ENCODE measurements at places on chromosomes 1 and 21.

DNA sequence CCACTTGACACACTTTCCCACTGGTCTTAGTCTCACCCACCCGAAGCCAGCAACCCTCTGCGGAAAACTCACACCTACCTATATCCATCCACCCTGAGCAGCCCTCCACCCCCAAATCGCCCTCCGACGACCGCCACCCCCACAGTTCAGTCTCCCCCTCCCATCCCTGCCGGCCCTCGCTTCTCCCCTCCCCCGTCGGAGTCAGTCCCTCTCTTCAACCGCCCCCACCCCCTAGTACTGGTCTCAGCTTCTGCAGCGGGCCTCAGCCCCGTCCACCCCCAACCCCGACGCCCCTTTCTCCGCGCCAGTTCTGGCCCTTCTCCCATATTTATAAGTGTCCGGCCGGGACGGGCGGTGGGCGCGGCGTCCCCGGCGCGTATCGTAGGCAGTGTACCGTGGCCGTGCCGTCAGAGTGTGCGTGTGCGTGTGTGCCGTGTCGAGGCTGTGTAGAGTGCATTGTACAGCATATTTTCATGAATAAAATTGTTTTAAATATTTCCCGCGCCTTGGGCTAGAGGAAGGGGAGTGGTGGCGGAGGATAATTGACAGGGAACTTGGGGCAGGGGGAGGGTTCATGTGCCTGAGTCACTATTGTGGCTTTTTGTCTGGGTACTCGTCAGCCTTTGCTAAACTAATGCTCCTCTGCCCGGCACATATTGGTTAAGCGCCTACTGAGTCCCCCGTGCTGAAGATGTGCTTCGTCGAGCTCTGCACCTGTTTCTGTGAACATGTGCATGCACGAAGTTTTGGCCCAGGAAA is 22.0 kb downstream of the FOXO6 start:
- DNase-seq, result peak; percentile 52

DNA sequence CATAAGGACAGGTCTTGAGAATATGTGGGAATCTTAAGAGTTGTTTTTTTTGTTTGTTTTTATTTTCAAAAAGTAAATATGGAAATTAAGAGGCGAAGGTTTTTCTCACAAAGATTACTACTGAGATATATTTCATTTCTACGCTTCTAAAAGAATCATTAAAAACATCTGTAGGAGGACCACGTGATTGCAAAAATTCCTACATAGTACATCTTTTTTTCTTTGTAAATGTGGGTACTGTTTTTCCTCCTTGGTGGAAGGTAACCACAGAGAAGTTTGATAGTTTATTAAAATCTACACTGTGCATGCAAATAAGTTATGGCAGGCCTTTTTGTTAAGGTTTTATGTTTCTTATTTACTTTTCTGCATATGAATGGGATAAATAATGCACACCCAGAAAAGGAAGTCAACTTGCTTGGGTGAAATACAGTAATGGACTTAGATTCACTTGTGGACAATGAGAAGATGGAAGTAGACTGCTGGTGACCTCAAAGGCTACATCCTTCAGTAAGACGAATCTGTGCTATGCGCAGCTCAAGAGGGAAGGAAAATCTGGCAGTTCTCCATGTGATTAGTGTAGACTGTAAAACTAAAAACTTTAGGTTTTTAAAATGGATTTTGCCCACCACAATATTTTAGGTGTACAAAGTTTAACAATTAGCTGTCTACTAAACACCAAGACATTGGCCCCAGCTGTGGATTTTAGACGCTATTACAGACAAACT is 2.0 kb downstream of the AK5 start:
- peak; percentile 31 for DNase-seq

DNA sequence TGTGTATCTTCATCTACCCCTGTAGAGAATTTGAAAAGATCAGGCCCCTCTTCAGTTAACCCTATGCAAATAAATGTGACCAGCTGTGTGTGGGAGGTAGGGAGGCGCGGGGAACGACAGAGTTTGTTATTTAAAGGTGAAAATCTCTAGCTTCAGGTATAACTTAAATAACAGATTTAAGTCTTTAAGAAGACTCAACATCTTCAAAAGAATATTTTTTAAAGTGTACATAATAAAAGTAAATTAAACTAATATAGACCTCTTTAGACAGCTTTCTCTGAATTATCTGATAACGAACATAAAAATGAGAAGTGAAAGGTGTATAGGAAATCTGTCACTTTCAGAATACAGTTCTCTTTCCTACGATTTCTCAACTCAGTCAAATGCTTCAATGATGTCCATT is 16.0 kb downstream of the ANGPTL3 start:
- DNase-seq, result no peak

- DNase-seq, result no peak
These were observed 29.5 kb downstream of the L1TD1 start for GRCh38 chr1:62224182-62224581.

DNA sequence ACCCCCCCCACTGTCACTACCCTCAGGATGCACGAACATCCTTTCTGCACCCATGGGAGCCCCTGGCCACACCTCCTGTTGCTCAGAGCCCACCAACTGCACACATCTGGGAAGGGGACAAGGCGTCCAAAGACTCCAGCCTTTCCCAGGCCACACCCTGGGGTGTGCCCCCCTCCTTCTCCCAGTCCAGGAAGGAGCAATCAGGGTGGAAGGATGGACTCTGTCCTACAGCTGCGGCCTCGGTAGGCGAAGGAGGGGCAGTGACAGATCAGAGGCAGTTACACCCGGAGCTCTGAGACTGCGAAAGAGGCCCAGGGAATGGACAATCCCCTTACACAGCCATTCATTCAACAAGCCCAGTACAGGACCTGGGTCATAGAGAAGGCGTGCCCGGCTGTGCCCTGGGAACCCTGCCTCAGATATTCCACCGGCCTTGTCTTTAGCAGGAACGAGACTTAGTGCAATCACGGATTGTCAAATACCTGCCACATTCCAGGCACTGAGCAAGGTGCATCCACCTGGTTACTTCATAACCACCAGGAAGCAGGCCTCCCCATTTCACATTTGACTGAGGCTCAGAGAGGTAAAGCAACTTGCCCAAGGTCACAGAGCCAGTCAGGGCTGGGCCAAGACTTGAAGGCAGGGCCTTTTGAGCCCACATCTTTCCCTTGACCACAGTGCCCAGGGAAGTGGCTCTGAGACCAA is 9.4 kb downstream of the HSPG2 start:
- DNase-seq, result peak; percentile 66

DNA sequence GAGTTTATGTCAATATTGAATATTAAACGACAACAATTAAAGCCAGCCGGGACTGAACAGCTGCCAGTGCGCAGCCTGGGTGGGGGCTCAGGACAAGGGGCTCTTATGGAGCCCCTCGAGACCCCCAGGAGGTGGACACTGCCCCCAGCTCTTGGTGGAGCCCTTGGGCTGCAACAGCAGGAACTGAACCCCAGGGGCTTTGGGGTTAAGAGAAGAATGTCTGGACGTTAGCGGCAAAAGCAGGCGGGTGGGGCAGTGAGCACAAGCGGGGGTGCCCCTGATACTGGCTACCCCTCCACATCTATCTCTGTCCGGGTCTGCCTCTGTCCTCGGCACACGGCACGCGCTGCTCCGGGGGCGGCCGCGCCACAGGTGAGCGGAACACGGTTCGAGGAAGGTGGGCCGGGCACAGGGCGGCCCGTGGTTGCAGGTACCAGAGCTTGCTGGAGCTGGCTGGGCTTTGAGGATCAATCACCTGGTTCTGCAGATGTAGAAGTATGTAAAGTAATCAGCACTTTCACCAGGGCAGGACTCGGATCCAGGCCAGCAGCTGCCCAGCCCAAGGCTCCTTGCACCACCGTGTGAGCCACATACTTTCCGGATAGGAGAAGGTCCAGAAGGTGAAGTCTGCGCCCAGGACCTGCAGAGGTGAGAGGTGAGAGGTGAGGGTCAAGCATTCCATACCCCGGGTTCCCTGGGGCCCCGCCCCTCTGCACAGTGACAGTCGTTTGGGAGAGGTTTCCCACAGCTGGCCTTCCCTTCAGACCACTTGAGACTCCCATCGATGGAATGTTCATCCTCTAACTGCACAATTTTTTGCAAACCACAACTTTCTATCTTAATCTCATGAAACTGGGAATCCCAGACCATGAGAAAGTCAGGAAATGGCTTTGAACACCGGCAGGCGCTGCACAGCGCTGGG is 12.4 kb upstream of the POFUT2 start:
- DNase-seq, result peak; percentile 87

GRCh38 chr1:85707267-85707989 is 805 bp downstream of the ZNHIT6 start:
- DNase-seq, result no peak

GRCh38 chr1:192615055-192615454 is 20.9 kb upstream of the RGS13 start:
- DNase-seq, result no peak

DNA sequence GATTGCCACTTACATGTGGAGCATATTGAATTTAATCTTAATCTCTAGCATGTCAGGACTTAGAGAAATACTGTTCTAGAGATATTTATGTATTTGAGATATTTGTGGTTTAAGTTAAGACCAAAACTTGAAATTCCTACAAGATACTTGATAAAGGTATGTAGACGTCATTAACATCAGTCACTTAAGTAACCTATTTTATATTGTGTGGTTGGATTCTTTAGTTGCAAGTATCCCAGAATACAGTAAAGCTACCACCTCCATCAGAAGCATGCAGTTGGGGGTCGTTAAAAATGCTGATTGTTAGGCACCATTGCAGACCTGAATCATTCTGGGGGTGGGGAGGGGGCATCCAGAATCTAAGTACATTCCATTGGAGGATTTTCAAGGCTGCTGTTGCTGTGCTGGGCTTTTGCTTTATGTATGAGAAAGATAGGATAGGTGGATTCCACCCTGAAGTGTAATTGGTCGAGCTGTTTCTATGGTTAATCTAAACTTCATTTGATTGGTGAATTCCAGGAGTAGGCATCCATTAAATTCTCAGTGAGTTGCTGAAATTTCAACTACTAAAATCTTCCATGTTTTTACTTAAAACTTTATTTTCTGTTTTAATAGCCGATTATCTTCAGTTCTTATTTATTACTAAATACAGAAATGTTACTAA is 4.0 kb downstream of the H3-3A start:
- no peak for DNase-seq

GRCh38 chr1:34052565-34052964 is 112.5 kb downstream of the CSMD2 start:
- no peak for DNase-seq

- DNase-seq, result no peak
These were observed 19.5 kb upstream of the CYP4X1 start for GRCh38 chr1:47003896-47004403.

DNA sequence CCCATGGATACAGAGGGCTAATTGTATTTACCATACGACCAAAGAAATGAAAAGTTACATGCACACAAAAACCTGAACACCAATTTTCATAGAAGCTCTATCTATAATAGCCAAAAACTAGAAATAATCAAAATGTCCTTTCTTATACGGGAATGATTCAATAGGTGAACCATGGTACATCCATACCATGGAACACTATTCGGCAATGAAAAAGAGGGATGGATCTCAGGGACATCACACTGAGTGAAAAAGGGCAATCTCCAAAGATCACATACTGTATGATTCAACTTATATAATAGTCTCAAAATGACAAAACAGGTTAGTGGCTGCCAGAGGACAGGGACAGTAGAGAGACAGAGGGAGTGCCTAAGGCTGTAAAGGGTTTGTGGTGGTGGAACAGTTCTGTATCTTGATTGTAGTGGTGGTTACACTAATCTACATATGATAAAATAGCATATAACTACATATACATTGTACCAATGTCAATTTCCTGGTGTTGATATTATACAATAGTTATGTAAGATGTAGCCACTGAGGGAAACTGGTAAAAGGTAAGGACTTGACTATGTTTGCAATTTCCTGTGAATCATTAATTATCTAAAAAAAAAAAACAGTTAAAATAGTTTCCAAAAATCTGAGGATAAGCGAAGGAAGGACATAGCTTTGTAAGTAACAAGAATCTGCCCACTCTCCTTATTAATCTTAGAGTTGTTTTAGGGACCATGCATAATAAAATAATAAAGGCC is 3.7 kb downstream of the RSBN1 start:
- DNase-seq, result no peak

DNA sequence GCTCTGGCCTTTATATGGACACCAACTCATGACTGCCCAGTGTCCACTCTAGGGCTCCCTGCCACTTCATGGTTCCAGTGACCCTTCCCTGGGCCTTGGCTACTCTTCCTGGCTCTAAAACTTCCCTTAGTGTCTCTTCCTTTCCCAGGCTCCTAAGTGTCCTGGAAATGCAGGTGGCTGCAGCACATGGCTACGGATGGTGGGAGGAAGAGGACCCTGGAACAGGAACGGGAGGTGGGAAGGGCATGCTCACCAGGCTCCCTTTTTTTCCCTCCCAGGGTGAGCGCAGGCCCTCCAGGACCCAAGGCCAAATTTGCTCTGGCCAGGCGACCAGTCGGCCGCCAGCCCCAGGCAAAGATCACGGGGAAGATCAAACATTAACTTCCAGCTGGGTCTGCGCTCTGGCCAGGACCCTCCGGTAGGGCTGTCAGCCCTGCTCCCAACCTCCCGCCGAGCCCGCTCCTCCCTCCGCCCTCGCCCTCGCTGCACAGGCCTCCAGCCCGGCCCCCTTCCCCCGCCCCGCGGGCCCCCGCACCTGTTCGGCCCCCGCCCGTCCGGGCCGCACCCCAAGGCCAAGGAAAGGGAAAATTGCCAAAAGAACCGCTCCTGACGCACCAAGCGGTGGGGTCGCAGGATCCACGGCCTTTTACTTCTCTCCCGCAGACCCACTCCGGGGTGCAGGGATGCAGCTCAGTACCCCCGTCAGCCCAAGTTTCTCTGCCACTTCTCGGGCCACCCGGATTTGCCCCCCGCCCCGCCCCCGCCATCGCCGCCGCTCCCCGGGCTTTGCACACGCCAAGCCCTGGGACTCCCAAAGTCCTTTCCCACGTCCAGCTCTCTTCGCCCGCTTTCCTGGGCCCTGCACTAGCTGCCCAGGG is 894 bp downstream of the TCEA3 start:
- DNase-seq, result no peak

DNA sequence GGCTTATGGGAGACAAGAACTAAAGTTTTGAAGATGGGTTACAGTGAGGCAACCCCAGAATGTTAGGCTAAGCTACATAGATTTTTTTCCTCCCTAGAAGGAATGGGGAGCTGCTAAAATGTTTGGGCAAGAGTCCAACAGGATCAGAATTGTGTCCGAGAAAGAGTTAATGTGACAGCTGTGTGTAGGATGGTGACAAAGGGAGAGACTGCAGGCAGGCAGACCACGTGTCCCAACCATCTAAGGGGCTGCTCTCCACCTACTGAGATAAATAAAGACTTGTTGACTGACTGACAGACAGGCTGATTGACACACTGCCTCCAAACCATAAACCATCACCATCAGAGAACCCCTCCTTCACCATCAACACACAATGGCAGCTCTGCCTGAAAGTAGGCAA is 133.7 kb upstream of the CTTNBP2NL start:
- no peak for DNase-seq
